ENCODE measurements at places on chromosomes 11 and 22. TPM values are rescaled to one million over a fixed set of nuclear protein-coding genes. Genes with fewer than 3 reads are reported as not detected.

Gene SLC6A5
- polyA plus RNA-seq = not detected

Gene RHOD
- polyA plus RNA-seq = 18.6 TPM

Gene HSPB2
- 1.5 TPM for polyA plus RNA-seq

Gene BET1L
- polyA plus RNA-seq = 27.7 TPM

Gene TP53AIP1
- polyA plus RNA-seq = 0.70 TPM

Gene TCN1
- 0.11 TPM for polyA plus RNA-seq

Gene KRTAP5-2
- polyA plus RNA-seq = 0.15 TPM

Gene OR51B2
- not detected for polyA plus RNA-seq

Gene DBX1
- not detected for polyA plus RNA-seq

Gene CCDC188
- polyA plus RNA-seq = 7.1 TPM

Gene NPAS4
- polyA plus RNA-seq = 0.63 TPM

Gene LRRN4CL
- polyA plus RNA-seq = 0.76 TPM

Gene OR5P2
- polyA plus RNA-seq = not detected

Gene KCNA4
- polyA plus RNA-seq = 0.15 TPM

Gene ASRGL1
- polyA plus RNA-seq = 8.1 TPM

Gene TESMIN
- polyA plus RNA-seq = 1.9 TPM

Gene OR51F1
- polyA plus RNA-seq = not detected

Gene FOSL1
- 4.3 TPM for polyA plus RNA-seq

Gene LIF
- polyA plus RNA-seq = 4.5 TPM

Gene OR8D4
- 0.19 TPM for polyA plus RNA-seq

Gene OR51A7
- not detected for polyA plus RNA-seq

Gene MOV10L1
- polyA plus RNA-seq = 0.80 TPM

Gene PDE2A
- polyA plus RNA-seq = 12.8 TPM

Gene ELF5
- polyA plus RNA-seq = 0.15 TPM

Gene CELSR1
- 1.6 TPM for polyA plus RNA-seq

Gene GRM5
- polyA plus RNA-seq = 0.02 TPM

Gene UVRAG
- polyA plus RNA-seq = 3.3 TPM

Gene NLRP6
- polyA plus RNA-seq = 0.05 TPM

All from pancreas (tissue), 10 donors.